ENCODE measurements at places on chromosomes 1 and 21.
A peak's percentile ranks its signal among the peaks of the same experiment; 100 is the strongest.

- DNase-seq: no peak
Measured at GRCh38 chr21:35417762-35418161, 368.7 kb upstream of the RUNX1 start.

GRCh38 chr1:184329962-184330868, 56.6 kb upstream of the C1orf21 start:
- no peak for DNase-seq

DNA sequence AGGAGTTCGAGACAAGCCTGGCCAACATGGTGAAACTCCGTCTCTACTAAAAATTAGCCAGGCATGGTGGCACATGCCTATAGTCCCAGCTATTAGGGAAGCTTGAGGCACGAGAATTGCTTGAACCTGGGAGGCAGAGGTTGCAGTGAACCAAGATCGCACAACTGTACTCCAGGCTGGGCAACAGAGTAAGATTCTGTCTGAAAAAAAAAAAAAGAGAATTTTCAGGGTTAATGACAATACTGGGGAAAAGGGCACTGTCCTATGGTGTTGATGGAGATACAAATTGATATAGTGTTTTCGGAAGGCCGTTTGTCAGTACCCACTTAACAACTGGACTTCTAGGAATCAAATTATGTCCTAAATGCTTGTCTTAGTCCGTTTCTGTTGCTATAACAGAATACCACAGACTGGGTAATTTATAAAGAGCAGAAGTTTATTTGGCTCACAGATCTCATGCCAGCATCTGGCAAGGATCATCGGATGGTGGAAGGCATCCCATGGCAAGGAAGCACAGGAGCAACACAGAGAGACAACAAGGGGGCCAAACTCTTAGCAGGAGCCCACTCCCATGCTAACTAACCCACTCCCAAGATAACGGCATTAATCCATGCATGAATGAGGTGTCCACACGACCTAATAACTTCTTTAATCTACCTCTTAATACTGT, 41.3 kb downstream of the ZBTB8A start:
- no peak for DNase-seq

GRCh38 chr1:241356519-241357365, at the start of gene RGS7:
Gene RGS7 (minus strand): TSS chr1:241357205.
- DNase-seq: peak; percentile 63

DNA sequence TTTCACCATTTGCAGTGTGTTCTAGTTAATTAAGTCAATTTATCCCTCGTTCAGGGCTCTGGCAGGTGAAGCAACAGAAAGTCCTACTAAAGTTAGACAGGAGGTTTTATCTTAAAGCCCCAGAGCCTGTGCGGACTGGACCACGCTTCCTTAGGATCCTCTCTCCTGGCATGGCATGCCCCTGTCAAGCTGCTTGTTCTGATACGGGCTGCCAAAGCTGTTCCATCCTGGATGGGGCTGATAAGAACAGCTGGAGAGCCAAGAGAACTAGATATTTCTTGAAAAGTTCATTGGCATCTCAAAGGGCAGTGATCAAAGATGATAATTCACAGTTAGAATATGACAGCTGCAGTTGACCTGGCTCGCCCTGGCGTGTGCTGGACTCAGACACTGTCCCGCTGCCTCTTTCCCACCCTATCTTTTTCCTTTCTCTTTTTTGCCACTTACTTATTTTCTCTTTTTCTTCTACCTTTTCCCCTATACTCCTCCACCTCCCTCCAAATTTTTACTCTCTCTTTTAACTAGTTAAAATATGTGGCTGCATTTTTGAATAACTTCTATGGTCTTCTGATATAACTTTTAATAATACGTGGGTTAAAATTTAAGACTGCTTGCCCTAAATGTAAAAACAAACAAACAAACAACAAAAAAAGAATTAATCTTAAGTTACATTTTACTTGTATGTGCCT, 96.7 kb downstream of the ABCA4 start:
- no peak for DNase-seq

GRCh38 chr1:26452459-26453183, 19.6 kb upstream of the HMGN2 start:
- DNase-seq: no peak

- no peak for DNase-seq
Measured at GRCh38 chr1:237999426-238000052, 108.8 kb upstream of the ZP4 start.

- no peak for DNase-seq
Measured at GRCh38 chr1:8652467-8653046, 164.9 kb downstream of the RERE start.

GRCh38 chr1:66342707-66343106, 191.2 kb upstream of the SGIP1 start:
- DNase-seq: no peak

DNA sequence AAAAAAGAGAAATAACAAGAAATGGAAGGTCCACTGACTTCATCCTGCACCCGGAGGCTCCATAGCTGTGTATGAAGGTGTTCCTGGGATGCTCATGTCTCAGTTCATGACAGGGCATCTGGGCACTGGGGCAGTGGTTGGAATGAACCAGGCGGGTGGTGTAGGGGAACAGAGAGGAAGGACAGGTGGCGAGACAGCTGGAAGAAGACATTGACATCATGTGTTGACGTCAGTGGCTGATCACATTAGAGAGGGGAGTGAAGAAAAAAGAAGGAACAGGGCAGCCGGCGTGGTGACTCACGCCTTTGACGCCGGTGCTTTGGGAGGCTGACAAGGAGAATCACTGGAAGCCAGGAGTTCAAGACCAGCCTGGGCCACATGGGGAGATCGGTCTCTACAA, 50.1 kb downstream of the HUNK start:
- DNase-seq: no peak

GRCh38 chr1:54782156-54782555, 17.8 kb upstream of the PARS2 start:
- DNase-seq: no peak

DNA sequence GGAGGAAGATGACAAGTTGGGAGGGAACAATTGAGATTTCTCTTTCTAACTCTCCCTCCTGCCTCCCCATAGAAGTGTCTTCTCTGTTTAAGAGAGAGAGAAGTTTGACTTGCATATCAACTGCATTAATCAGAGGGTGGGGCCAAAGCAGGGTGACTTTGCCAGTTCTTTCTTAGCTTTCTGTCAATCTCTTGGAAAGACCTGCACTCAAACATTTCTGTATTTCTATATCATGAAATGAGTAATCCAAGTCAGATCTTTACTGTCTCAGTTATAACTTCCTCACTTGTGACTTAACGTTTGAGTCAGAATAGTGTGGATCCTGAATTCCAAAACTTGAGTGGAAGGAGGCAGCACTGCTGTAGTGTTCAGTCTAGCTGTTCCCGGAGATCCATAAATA, 180.8 kb upstream of the KCNK2 start:
- DNase-seq: no peak

GRCh38 chr1:64537942-64538341, 68.0 kb downstream of the CACHD1 start:
- DNase-seq: no peak

DNA sequence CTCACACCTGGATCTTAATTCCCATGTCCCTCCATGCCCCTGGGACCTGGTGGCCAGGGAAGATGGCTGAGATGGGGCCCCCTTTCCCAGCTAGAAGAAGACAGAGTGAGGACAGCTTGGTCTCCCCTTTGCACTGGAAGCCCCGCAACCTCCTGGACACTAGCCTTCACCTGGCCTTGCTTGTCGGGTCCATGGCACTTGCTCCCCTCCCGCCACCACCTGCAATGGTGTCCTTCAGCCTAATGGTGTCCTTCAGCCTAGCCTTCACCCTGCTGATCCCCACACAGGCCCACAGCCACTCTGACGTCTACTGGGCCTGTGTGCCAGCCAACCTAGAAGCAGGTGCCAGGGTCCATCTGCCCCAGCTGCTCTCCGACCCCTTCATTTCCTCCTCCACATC, 45.9 kb upstream of the EDN2 start:
- DNase-seq: no peak

- no peak for DNase-seq
Measured at GRCh38 chr1:232504651-232505050, 125.3 kb downstream of the SIPA1L2 start.

DNA sequence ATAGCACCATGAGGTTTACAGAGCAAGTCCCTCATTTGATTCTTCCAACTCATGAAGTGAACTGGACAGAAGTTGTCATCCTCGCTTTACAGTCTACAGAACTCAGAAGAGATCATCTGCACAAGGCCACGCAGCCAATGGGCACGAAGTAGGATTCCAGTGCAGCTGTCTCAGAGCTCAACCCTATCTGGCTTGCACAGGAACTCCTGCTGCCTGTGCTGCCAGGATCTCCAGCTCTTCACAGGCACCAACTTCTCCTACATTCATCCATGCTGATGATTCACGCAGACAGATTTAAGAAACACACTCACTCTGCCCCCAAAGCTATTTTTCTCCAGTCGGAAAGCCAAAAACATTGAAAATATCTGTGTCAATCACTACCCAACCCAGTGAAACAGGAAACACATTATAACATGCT, 157.0 kb downstream of the RERE start:
- no peak for DNase-seq

GRCh38 chr1:40628903-40629292, 36.6 kb downstream of the RIMS3 start:
- no peak for DNase-seq

DNA sequence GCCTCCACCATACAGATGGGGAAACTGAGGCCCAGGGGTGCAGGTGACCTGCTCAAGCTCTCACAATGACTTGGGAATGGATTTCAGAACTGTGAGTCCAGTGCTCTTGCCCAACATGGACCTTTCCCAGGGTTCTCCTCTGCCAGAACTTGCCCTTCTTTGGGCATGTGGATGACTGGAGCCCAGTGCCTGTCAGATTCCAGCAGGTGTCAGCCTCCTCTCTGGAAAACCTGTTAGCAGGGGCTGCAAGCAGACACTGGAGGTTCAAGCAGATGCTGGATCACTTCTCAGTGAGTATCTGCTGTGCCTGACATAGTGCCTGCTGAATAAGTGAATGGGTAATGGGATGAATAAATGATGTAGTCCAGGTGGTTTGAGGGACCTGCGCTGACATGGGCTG, 314.2 kb upstream of the POU3F1 start:
- no peak for DNase-seq

GRCh38 chr1:192839162-192840066, 30.6 kb downstream of the RGS2 start:
- no peak for DNase-seq

DNA sequence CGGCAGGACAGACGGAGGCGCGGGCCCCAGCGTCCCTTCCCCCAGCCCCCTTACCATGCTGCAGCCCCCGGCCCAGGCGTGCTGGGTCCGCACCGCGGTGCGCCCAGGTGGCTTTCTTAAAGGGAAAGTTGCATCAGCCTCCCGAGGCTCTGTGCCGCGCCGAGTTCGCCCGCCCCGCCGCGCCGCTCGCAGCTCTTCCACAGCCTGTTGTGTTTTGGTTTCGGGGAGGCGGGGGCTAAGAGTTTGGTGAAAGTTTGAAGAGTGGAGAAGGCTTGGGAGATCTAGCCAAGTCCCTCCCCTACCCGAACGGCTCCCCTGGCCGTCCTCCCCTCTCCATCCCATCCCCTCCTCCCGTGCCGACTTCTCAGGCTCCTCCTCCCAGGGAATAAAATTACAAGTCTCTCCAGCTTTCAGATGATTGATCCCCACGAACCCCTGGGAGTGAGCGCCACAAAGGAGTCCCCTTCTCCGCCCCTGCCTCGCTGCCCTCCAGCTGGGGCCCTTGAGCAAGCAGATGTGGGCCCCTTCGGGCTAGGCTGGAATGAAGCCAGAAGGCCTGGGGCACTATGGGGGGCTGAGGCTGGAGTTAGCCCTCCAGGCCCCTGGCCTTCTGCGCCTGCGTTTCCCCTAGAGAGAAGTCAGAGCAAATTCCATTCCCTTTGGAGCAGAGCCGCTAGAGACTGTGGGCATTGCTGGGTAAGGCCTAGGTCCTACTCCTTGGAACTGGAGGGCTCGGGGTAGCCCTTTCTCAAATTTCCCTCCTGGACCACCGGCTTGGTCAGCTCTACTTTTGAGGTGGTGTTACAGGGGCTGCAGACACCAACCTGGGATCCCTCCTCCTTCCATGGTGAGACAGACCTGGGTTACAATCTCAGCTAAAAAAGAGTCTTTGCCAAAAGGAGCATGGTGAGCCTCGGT, at the start of gene SLC6A9:
SLC6A9 (minus strand) TSS at position 211 of the 918 bp plus-strand sequence. CDS start 7,185 bp downstream, outside the sequence.
- peak; percentile 43 for DNase-seq

DNA sequence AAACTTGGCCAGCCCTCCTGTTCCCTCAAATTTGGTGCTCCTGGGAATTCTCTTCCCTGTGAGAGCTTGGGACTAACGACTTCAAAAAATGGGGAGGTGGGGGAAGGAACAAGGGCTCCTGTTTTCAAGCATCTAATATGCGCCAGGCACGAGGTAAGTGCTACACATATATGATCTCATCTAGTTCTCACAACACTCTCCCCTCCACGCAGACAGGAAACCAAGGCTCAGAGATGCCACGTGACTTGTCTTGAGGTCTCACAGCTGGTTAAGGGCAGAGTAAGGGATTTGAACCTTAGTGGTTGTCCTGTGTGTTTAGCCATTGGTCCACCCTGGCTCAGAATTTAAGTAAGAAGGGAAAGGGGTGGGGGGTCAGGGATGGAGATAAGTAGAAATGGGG, 125.9 kb downstream of the DMRTB1 start:
- DNase-seq: no peak

DNA sequence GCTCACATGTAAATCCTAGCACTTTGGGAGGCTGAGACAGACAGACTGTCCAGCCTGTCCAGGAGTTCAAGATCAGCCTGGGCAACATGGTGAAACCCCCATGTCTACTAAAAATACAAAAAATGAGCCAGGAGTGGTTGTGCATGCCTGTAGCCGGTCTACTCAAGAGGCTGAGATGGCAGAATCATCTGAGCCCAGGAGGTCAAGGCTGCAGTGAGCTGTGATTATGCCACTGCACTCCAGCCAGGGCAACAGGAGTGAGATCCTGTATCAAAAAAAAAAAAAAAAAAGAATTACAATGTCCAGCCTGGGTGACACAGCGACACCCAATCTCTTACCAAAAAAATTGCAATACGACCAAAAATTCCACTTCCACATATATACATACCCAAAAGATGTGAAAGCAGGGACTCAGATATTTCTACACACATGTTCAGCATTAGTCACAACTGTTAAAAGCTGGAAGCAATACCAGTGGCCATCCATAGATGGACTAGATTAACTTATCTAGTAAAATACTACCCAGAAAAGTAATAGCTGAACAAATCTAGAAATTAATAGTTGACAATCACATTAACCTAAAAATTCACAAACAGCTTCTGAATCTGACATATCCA, 49.2 kb downstream of the ASH1L start:
- DNase-seq: no peak

GRCh38 chr21:43311301-43311817, 115.6 kb downstream of the SIK1 start:
- DNase-seq: peak; percentile 95

GRCh38 chr1:232404981-232405731, 224.8 kb downstream of the SIPA1L2 start:
- no peak for DNase-seq

- DNase-seq: no peak
Measured at GRCh38 chr1:176577646-176578197, 114.7 kb downstream of the PAPPA2 start.

Measured in NCI-H1105 treated with DMSO at 0.1 percent for 48 hours (cell line).